LoVo (cell line): ENCODE measurements at places on chromosomes 1 and 21.
A peak's percentile ranks its signal among the peaks of the same experiment; 100 is the strongest.

DNA sequence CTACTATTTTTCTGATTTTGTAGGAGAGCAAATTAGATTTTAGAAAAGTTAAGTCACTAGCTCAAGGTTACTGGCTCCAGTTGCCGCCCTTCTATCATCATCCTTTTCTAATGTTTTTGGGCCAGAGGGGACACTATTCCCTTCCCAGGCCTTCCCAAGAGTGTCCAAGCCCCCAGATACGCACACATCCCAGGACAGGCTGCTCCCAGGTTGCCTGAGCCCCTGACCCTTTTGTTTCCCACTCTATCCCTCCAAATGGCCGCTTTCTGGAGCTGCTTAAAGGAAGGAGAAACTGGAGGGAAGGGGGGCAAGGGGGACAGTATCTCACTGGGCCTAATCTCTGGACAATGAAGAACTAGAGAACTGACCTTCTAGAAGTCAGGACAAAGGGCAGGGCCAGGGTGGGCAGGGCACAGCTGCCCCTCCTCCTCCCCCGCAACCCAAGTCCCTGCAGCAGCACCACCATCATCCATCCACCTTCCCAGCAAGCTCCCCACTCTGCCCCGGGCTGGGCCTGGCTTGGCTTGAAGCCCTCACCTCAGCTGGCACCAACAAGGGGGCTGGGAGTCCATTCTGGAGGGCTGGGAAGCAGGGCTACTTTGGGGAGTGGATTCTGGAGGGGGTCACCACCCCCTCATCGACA is 1.1 kb upstream of the MAP7D1 start:
- DNase-seq: no peak

DNA sequence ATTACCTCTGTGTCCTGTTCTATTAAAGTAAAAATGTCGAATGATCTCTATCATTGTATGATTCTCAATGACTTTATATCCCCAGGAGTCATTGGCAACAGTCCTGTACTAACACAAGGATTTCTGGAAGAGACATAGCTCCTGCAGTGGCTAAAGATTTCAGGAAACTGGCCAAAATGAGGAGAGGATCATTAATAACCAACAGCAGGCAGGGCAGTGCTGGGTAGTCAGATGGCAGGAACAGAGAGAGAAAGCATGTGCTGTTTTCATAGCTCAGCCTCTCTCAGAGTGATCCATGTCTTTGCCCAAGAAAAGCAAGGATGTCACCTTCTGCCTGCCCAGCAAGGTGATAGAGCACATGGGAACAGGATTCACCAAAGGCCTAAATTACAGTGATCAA is 604.7 kb upstream of the PLXNA2 start:
- no peak for DNase-seq

GRCh38 chr1:68049941-68050878 is at the start of gene DIRAS3:
TSS of gene DIRAS3 (minus strand) at chr1:68050627. CDS start at chr1:68047297, 3,330 bp downstream.
- peak; percentile 9 for DNase-seq

GRCh38 chr1:73516451-73516850 is 681.5 kb downstream of the LRRIQ3 start:
- no peak for DNase-seq

DNA sequence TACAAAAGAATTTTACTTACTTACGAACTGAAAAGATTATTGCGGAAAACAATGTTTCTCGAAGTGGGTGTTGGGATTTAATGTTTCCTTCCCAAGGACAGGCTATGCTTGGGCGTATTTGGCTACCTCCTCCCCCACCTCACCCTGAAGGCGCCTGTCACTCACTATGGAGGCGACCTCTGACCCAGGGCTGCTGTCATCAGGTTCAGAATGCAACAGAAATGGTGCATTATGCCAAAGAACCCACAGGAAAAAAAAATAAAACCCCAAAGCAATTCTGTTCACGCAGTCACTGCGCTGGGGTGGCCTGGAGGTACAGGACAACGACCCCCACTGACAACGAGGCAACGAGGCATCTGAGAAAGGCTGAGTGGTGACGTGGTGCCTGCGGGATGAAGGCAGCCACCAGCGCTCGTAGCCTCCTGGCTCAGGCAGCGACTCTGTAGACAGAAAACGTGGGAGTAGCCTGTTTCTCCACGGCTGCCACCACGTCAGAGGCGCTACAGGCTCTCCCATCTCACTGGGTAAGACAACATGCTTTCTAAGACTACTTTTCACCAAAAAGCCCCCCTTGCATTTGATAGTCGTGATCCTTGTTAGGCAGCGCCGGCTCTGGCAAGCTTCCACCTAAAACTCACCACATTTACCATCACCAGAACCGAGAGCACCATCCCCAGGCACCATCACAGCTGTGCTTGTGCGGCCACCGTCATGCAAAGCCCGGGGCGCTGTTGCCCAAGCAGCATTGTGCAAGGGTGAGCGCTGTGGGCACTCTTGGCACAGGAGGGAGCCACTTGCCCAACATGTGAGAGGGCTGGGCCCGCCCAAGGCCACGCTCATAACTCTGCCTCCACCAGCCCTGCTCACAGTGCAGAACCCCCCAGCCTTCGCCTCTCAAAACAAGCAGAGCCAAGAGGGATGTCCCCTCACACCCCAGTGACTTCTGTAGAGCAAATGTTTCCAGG is 14.3 kb downstream of the NADK start:
- no peak for DNase-seq
